Testis (tissue), 5 donors: ENCODE measurements at places on chromosomes 5 and 9. TPM values are rescaled to one million over a fixed set of nuclear protein-coding genes. Genes with fewer than 3 reads are reported as not detected.

Gene HTR1A
- 0.24 TPM for total RNA-seq

Gene CDHR2
- 32.0 TPM for total RNA-seq

Gene FOXI1
- 0.19 TPM for total RNA-seq

GRCh38 chr5:143164557-143164956, 238.9 kb downstream of the NR3C1 start:
- DNase-seq = no peak

- DNase-seq = no peak
These were observed 20.8 kb upstream of the COL15A1 start for GRCh38 chr9:98922721-98923435.

GRCh38 chr9:117548556-117548955, 133.7 kb upstream of the ASTN2 start:
- DNase-seq = no peak

DNA sequence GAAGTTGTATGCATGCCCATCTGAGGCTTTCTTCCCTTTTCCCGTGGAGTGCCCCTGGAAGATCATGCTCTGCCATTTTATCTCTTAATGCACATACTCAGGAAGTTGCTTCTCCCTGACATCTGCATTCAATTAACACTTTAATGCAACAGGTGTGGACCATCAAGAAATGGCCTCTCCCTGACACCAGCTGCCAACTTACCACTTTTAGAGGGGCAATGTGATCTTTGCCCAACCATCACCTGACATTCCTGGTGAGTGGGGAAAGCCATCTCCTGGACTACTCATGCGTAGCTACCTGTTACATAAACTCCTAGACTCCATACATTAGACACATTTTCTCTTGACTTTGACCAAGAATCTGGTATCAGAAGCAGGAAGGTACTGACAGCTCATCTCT, 1450.4 kb upstream of the CDH9 start:
- no peak for DNase-seq

DNA sequence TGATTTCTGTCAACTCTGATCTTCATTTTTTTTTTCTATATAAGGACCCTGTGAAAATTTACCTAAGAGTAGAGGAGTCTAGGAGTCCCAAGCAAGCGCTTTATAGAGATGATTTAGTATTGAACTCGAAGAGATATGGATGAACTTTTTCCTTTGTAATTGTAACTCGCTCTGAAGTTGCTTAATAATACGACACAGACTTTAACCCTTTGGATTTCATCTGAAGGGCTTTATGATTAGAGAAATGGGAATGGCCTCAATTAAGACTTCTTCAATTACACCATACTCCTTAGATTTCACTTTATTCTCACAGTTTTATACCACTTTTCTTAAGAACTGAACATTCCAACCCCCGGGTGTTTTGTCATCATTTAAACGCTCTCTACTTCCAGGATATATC, 647.7 kb downstream of the HTR1A start:
- no peak for DNase-seq

- DNase-seq = no peak
These were observed 483.7 kb downstream of the ENC1 start for GRCh38 chr5:74156728-74157383.
